ENCODE measurements at places on chromosomes 1 and 21.

DNA sequence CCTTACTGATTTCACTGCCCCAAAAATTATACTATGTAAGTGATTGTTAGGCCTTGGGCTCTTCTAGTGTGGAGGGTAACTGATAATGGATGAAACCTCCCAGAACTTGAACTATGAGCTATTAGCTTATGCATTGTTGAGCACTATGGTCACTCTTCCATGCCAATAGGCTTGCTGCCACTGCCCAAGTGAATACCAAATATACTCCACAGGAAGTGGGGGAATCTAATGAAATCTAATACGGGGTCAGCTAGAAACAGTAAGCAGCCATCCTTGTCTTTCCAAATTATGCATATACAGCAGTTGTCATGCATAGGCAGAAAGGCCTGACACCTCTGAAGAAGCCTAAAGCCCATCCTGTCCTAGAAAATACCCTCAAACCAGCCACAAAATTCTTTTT lies 198.7 kb upstream of the PTBP2 start:
- DNase-seq, result no peak

- DNase-seq, result no peak
Measured at GRCh38 chr1:161404051-161404597, 36.4 kb upstream of the CFAP126 start.

- no peak for DNase-seq
Measured at GRCh38 chr21:45934085-45934484, 47.5 kb upstream of the COL6A1 start.

DNA sequence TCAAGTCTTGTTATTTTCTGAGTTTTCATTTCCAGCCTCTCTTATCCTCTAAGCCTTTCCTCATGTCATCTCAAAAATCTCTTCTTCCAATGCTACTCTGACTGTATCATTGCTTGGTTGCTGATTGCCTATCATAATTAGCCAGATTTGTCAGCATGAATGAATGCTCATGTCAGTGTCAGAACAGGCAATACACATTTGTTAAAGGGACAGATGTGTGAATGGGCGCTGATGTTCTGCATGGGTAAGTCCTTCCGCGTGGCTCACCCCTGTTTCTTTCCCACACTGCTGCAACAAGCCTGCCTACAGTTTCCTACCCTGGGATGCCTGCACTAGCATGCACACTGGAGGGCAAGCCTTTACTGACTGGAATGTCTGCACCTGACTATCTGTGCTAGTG lies 100.6 kb downstream of the RHOU start:
- DNase-seq, result no peak

DNA sequence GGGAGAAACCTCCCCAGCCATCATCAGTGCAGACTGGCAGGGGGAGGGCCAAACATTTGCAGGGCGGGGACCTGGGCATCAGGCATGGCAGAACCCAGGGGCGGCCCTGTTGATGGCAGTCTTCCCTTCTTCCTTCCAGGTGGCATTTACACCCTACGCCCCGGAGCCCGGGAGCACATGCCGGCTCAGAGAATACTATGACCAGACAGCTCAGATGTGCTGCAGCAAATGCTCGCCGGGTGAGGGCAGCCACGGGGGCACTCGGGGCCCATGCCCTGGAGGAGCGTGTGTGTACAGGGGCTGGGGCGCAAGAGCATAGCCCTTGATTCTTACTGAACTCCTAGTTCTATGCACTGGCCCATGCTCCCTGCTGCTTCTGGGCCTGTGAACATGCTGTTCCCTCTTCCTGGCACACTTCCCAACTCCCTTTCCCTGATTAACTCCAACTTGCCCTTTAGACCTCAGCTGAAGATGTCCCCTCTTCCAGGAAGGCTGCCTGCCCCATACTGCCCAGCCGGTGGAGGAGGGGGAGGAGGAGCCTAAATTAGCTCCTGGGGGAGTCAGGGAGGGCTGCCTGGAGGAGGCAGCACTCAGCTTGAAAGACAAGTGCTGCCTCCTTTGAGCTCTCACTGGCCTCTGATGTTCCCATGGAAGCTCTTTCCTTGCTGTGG lies 22.0 kb downstream of the TNFRSF1B start:
- DNase-seq, result no peak

DNA sequence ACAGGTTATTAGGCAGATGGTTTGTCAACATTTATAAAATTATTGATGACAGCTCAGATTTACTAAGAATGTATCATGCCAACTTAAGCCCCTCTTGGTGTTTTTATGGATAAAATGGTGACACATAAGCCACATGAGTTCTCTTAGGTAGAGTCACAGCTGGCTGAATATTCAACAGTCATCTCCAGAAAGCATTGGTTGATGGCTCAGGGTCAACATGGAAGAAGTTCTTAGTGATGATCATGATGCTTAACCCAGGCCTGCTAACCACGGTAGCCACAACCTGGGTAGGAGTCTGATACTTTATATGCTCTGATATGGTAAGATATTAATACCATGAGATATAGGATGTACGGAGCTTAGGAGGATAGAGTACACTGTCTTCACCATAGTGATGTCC lies 46.4 kb upstream of the SIPA1L2 start:
- no peak for DNase-seq

- DNase-seq, result no peak
Measured at GRCh38 chr1:33723251-33723650, 140.6 kb upstream of the HMGB4 start.

- no peak for DNase-seq
Measured at GRCh38 chr1:173122958-173123852, 72.5 kb upstream of the TNFSF18 start.

DNA sequence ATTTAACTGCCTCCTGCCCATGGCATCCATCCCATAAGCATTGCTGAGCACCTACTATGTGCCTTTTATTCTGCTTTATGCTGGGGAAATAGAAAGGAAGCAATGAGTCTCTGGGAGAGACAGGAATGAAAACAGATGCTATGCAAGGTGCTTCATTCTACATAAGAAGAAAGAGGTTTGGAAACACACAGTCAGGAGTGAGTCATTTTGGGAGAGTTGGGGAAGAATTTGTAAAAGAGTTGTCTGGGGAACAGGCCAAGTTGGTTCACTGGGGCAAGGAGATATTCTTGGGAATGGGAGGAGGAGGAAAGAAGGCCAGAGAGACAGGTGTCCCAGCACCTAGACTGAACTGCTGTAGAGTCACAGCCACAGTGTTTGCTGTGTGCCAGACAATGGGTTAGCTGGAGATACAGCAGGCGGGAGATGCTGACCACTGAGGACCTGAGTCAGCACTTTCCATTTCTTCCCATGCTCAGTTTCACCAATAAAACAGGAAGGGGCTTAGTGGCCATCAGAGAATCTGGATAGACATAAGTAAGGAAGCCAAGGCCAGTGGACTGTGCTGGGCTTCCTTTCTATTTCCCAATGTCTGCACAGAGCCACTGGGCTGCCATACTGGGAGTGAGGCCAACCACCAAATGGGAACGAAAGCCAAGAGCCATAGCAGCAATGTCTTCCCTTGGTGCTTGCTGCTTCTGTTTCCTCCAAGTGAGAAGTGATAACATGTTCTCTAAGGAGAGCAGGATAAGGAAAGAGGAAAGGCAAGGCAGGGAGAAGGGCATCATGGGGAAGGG lies 187.7 kb upstream of the USP24 start:
- DNase-seq, result no peak

GRCh38 chr21:33884376-33885171 lies 31.0 kb downstream of the ATP5PO start:
- no peak for DNase-seq

DNA sequence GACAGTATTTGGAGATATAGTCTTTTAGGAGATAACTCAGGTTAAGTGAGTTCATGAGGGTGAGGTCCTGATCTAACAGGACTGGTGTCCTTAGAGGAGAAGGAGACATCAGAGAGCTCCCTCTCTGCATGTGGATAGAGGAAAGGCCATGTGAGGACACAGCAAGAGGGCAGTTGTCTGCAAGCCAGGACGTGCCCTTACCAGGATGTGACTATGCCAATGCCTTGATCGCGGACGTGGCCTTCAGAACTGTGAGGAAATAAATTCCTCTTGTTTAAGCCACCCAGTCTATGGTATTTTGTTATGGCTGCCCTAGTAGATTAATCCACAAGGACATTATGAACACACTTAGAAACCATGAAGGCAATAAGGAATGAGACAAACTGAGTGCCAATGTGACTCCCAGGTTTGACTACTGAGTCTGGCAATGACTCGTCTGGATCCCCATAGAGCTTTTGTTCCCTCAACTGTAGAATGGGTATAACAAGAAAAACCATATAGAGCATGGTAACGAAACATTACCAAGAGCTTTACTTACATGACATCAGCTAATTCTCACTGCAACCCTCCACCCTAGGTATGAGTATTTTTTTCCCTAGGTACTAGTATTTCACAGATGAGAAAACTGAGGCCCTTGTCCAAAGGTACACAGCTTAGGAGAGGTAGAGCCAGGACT lies 6.5 kb downstream of the URB1 start:
- DNase-seq, result no peak

DNA sequence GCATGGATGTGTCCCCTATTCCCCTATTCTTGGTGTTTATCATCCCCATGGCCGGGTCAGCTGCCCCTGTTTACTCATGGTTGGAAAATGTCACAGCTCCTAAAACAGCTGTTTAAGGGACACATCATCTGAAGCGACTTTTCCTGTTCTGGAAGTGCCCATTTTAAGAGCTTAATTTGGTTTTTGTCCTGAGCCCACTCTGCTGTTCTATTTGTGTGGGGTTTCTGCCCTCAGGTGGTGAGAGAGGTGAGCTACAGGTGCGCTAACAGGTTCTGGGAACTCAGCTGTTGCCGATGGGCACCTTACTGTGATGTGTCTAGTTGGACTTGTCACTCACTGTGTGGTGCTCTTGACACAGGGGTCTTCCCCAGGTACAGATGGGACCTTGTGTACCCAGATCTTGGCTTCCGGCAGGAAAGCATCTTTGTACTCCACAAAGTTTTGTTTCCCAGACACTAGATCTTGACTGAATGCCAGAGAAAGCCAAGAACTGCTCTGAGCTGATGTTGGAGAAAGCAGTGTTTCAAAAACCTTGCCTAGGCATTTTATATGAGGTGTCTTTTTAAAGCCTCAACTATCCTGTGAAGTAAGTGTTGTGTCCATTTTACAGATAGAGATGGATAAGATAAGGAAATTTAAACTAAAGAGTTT lies 59.0 kb upstream of the CD1D start:
- no peak for DNase-seq

DNA sequence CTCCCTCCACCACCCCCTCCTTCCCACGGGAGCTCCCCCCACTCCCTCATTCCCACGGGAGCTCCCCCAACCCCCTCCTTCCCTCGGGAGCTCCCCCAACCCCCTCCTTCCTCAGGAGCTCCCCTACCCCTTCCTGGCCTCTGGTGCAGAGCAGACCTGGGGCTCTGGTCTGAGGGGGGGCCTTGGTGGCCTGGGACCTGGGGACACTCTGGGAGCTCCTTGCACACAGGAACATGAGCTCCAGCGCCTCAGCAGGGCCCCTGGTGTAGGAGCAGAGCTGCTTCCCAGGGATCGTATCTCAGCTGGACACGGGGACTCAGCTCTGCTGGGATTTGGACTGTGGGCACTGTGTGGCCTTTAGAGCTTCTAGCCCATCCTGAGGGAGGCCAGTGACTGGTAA lies 19.7 kb upstream of the PRSS38 start:
- no peak for DNase-seq

- no peak for DNase-seq
Measured at GRCh38 chr1:84504580-84505492, 1.4 kb upstream of the SPATA1 start.

DNA sequence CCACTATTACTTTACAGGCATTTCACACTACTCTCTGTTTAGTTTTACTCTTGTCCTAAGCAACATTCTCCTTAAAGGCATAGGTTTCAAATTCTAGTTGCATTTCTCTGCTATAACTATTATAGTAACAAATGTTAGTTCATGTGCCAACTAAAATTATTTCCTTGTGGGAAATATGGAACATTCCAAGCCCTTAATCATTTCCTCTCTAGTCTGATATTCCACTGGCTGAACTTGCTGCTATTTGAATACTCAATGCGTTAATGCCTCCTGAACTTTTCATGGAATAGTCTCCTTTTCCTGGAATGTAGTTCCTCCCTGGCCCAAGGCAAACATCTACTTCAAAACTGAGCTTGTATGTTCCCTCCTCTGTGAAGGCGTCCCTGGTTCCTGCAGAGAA lies 19.3 kb upstream of the TBX19 start:
- no peak for DNase-seq

GRCh38 chr1:41918450-41919043 lies at the start of gene HIVEP3:
HIVEP3 (minus strand) TSS chr1:41918922.
- DNase-seq, result no peak

DNA sequence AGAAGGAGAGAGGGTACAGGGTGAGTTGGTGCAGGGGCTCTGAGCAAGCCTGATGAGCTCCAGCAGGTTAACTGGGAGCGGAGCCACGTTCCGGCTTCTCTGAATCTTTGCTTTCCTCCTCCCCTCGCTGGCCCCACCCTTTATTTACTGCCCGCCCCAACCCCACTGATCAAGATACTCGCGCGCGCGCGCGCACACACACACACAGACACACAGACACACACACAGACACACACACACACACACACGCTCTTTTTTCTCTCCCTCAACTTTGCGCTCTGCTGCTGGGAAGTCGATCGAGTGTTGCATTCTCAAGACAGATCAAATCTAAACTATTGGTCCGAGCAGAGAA lies at the start of gene GRIK1:
TSS of gene GRIK1 (minus strand) at position 73 of the 352 bp plus-strand sequence.
- DNase-seq, result no peak

DNA sequence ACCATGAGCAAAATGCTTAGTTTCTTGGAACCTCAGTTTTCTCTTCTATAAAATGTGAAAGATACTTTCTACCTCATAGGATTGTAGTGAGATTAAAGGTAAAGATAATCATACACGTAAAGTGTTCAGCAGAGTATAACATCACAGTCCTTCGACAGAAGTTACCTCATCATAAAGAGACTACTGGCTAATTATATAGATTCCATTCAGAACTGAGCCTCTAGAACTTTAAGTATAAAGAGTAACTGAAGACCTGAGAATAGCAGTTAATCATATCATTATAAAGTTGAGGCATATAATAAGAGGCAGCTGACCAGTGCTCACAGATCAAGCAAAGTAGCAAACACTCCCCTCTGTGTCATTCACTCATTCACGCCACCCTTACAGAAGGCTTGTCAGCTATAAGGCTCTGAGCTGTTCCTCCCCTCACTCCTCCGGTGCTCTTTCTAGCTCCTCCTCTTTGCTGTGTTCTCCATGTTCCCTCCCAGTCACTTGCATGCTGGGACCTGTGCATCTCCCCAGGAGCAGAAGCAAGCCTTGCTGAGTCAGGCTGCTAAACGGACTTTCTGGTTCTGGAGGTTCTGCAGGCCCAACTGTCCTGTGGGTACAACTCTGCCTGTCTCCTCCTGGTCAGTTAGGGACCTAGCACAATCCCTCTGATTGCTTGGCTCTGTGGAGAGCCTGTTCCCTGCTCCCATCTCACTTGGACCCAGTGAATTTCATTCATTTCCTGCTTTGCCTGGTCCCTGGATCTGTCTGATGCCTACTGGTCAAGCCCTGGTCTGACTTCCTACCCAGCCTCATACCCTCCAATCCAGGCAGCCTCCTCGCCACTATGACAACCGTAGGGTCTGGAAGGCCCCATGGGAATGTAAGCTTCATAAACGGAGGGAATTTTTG lies 28.3 kb upstream of the LY9 start:
- DNase-seq, result no peak

- no peak for DNase-seq
Measured at GRCh38 chr1:26045722-26046245, at the start of gene SLC30A2. SLC30A2 (minus strand) TSS chr1:26046118; CDS start chr1:26045896, 222 bp downstream.

GRCh38 chr1:68969441-68969840 lies 472.6 kb upstream of the DEPDC1 start:
- no peak for DNase-seq

GRCh38 chr1:52296345-52296744 lies 69.7 kb downstream of the CC2D1B start:
- DNase-seq, result no peak

All from activated naive CD8-positive, alpha-beta T cell treated with anti-CD3 and anti-CD28 coated beads, Interleukin-2, amount 50 U/mL, for 16 hours (primary cell).